ENCODE measurements at places on chromosomes 2 and 18.
A peak's percentile ranks its signal among the peaks of the same experiment; 100 is the strongest.

DNA sequence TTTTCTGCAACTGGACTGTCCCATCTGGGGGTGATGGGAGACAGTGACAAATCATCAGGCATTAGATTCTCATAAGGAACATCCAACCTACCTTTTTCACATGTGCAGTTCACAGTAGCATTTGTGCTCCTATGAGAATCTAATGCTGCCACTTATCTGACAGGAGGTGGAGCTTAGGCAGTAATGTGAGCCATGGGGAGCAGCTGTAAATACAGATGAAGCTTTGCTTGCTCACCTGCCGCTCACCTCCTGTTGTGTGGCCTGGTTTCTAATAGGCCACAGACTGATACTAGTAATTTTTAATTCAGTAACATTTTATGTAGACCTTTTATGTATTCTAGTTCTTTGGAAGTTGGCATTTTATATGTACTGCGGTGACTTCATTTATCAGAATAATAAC lies 180.1 kb upstream of the SPOPL start:
- no peak for DNase-seq

DNA sequence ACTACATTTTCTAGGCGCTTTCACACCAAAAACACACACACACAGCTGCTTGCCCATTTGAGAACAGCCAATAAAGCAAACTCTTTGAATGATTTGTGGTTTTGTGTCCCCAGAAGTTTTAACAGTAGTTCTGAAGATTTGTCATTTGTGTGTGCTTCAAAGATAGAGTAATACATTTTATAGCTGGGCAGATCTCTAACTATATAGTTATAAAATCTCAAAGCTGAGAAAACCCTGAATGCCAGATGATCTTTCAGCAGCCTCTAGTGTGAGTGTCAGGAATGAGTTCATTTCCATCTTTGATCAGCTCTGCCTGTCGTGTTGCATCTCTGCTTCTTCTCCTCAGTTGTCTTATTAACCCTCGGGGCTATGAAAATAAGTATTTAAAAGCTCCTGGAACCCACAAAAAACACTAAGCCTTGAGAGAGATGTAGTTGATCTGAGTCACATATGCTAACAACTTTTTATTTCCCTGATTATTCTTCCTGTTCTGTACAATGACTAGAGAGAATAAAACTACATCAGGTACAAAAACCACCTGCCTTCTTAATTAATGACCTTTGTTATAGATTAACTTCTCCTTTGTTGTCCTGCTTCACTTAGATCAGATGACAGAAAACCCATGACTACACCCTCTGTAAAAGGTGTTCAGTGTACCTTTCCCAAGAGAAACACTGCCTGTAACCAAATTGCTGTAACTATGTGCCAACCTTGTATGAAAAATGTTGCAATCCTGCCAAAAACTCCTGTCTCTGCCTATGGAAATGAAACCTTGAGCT lies 30.0 kb upstream of the SLC3A1 start:
- no peak for DNase-seq

DNA sequence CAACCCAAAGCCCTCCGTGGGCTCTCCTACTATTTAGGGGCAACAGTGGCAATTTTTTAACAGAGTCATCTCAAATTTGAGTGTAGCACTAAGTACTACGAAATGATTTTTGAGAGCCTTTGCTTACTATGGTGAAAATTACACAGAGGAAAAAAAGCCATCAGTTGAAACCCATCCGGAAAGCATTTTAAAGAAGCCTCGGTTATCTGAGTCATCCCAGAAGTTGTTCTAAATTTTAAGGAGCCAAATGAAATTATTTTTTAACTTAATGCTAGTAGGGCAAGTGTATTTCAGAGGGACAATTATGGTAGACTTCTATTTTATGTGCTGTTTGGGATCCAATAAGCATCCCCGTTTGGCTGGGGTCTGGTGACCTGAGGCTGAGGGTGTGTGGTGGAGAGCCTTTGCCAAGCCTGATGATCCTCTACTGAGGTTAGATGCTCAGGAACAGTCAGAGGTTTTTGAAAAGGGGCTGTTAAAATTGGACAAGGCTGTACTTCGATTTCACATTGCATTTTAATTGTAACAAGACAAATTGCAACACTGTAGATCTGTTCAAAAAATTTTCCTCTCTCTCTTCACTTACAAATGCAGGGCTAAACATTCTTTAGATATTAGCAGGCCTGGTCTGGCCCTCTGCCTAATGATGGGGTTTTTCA lies 47.0 kb downstream of the RAPGEF4 start:
- no peak for DNase-seq

DNA sequence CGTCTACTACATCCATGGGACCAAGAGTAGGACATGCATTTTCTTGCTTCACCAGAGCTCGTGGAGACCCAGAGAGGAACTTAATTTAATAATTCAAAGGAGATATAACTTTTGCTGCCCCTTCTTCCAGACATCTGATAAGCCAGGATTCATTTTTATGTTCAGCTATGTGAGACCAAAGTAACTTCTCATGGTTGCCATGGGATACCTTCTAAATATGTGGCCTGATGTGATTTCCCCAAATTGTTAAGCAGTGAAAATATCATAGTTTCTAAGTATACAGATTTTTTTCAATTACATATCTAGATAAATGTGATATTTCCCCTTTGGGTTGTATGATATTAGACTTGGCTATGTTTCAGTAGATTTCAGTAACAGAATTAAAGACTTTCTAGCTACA lies 185.5 kb upstream of the FN1 start:
- no peak for DNase-seq

- no peak for DNase-seq
Observed at GRCh38 chr2:109265369-109265768, 136.4 kb downstream of the SH3RF3 start.

- DNase-seq = peak; percentile 81
Observed at GRCh38 chr2:219541611-219542180, 1.9 kb downstream of the CHPF start.

DNA sequence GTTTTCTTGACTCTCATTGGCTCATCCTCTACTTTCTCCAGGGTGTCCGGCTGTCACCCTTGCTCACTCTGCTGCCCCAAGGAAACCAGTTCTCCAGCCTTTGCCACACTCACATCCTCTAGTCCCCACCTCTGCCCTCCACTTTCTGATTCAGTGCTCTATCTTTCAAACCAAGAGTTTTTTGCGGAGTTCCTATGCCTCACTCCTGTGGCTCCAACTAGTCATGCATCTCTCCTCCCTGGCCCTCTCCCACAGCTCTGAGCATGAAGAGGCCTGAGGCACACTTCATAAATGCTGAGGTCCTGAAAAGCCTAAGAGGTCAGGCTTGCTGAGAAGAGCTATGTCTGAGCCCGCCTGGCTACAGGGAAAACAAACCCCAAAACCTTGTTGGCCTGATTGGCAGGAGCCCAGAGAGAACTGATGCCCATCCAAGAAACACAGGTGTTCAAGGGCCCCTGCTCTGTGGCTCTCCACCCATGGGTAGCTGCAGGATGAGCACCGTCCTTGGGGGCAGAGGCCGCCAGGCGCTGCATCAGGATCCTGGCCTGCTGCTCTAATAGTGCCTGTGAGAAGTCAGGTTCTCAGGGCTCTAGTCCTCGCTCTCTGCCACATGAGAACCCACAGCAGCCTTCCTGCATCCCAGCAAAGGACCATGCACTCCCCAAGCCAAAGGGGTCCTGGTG lies 42.1 kb downstream of the HS1BP3 start:
- DNase-seq = no peak

DNA sequence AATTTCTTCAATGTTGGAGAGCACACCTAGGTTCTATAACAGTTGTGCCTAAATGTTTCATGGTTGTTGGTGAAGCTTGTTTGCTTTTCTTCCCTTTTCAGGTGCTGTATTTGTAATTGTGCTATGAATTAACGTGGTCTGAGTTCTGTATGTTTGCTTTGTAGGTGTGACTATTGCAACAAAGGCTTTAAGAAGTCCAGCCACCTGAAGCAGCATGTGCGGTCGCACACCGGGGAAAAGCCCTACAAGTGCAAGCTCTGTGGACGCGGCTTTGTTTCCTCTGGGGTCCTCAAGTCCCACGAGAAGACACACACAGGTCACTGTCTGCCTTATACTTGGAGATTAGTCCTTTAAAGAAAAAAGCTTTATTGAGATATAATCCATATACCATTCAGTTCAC lies 91.2 kb downstream of the ZNF236 start:
- no peak for DNase-seq

GRCh38 chr2:147846412-147847081 lies 1.7 kb downstream of the ACVR2A start:
- no peak for DNase-seq

GRCh38 chr2:241659150-241659739 lies 21.8 kb downstream of the ATG4B start:
- no peak for DNase-seq

- DNase-seq = no peak
Observed at GRCh38 chr2:5734859-5735520, 42.8 kb downstream of the SOX11 start.

- no peak for DNase-seq
Observed at GRCh38 chr2:33291278-33292013, 185.0 kb upstream of the RASGRP3 start.

DNA sequence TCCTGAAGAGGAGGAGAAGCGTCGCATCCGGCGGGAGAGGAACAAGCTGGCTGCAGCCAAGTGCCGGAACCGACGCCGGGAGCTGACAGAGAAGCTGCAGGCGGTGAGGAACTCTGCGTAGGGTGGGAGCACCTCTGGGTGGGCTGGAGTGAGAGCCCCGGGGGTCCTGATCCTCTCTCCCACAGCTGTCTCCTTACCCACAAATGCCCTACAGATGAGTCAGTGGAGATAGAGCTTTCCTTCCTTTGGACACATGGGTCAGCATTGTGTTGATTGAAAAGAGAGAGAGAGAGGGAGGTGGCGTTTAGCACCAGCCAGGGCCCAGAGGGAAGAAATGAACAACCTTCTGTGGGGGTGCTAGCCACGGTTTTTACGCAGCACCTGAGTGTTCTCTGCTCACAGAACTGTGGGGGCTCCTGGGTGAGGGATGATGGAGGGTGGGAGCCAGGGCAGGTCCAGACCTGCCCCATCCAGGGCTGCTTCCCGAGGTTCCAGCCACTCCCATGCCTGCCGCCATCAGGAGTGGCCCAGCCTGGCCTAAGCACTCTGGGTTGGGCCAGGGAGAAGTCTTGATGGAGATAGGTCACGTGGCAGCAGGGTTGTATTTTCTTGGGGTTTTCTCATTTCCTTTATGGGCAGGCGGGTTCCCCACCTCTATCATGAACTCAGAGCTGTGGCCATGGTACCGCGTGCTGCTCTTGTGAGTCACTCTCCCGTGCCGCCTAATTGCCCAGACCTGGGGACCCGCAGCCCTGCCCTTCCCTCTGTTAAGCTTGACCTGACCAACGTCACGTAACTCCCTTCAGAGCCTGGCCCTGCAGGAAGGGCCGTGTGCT lies 16.3 kb downstream of the FOSL2 start:
- no peak for DNase-seq

GRCh38 chr2:219658196-219658846 lies 30.9 kb downstream of the SLC4A3 start:
- no peak for DNase-seq

GRCh38 chr2:48474574-48475298 lies 55.2 kb upstream of the STON1 start:
- no peak for DNase-seq

GRCh38 chr2:208304695-208305094 lies 38.6 kb downstream of the PIKFYVE start:
- no peak for DNase-seq

GRCh38 chr2:67650291-67651133 lies 253.4 kb downstream of the ETAA1 start:
- no peak for DNase-seq

GRCh38 chr2:218286570-218287459 lies 5.5 kb downstream of the TMBIM1 start:
- DNase-seq = peak; percentile 34

GRCh38 chr2:233819884-233820773 lies 34.2 kb downstream of the HJURP start:
- DNase-seq = no peak

- DNase-seq = no peak
Observed at GRCh38 chr2:72035518-72036172, 112.0 kb downstream of the CYP26B1 start.

GRCh38 chr2:153386481-153386897 lies 92.1 kb downstream of the RPRM start:
- no peak for DNase-seq

DNA sequence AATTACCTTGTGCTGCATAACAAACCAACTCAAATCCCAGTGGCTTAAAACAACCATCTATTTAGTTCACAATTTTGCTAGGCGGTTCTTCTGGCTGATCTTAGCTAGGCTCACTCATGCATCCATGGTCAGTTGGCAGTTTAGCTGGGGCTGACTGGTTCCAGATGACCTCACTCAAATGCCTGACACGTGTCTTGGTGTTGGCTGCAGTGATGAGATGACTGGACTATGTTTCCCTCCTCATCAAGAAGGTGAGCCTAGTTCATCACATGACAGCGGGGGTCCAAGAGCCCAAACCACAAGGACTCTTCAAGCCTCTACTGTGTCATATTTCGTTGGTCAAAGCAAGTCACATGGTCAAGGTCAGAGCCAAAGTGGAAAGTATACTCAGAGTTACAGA lies 42.7 kb upstream of the ACTR3 start:
- no peak for DNase-seq

GRCh38 chr2:23504591-23504990 lies 119.6 kb downstream of the KLHL29 start:
- DNase-seq = no peak
